ENCODE measurements at places on chromosomes 6 and 20.
A peak's percentile ranks its signal among the peaks of the same experiment; 100 is the strongest.

DNA sequence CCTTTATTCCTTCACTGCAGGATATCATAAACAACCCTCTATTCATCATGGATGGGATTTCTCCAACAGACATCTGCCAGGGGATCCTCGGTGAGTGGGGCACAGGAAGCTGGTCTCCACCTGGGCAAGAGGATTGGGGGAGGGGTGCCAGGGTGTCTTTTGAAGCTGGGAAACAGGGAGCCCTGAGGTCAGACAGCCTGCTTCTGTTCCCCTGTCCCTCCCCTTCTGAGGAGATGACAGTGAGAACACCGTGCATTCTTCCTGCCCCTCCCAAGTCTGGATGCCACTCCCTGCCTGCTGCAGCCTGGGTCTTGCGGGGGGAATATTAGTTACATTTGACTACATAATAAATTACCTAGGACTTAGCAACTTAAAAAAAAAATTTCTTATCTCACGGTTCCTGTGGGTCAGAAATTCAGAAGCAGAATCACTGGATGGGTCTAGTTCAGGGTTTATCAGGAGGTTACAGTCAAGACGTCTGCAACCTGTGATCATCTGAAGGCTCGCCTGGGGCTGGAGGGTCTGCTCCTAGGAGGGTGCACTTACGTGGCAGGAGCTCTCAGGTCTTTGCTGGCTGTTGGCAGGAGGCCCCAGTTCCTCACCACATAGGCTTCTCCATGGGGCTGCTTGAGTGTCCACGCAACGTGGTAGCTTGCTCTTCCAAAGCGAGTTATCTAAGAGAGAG lies 11.4 kb downstream of the CAPN11 start:
- DNase-seq, result no peak

DNA sequence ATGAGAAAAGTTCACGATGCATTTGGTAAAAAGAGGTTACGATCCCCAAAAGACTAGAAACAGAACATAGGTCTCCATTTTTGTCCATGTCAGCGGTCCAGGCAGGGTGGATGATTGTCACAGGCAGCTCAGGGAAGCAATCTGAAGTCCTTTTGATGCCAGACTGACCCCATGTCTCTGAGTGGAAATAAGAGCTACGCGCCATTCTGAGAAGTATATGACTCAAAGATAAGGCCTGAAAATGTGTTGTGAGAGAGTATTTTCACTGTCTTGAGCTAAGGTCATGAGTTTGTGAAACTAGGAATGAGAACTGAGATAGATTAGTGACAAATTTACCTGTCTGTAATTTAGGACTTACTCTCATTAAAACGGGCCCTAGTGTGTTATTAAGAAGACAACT lies 69.5 kb downstream of the LYRM4 start:
- DNase-seq, result peak; percentile 54

DNA sequence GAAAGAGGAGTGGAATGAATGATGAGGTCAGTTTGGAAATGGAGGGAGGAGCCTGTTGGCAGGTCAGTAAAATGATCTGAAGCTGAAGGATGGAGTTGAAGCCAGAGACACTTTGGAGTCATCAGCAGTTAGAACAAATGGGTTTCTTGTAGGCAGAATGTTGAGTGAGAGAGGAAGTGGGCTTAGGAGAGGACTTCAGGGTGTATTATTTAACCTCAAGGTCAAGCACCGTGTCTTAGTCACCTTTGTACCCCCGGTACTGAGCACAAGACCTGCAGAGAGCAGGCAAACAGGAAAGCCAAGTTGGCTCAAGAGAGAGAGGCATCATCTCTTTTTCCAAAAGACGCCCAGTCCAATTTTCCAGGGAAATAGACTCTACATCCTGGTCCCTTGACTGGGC lies 23.3 kb downstream of the C20orf173 start:
- no peak for DNase-seq

DNA sequence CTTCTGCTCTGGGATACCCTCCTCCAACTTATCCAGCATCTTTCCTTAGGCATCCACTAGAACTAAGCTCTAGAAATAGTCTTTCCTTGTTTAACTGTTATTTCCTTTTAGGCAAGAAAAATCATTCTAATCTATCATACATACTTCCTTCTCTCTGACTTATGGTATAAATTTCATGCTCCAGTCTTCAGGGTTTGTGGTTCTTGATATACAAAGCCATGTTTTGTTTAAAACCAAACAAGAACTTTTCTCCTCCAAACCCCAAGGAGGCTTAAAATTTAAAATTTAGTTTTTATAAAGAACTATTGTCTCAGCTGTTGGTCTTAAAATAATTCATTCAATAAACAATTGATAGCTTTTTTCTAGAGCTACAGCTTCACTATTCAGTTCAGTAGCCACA lies 77.2 kb downstream of the CD164 start:
- no peak for DNase-seq

- DNase-seq, result no peak
Measured at GRCh38 chr6:85945459-85946185, 302.9 kb upstream of the SYNCRIP start.

DNA sequence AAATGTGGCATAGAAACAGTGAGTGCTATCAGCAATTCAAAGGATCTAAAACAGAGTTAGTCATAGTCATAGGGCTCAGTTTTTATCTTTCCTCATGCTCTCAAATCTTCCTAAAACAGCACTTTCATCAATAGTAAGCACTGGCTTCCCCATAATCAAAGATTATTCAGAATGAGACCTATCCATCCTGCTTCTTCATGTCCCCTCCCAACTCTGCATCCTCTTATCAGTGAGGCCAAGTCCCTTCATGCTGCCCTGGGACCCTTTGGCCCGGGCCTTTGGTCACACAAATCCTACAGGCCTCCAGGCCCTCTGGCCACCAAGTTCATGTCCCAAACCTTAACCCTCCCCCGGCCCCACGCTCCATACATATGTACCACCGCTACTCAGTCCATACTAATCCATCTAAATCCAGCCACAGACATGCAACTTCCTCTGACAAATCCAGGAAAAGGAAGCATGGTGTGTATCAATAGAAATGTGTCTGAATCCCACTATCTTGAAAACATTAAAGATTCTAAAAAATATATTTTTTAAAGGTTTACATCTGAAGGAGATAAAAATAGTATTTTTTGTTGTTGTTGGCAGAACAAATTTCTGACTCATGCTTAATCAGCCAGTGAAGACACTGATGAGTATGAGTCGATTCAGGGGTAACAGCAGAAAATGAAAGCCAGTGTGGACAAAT lies 143.5 kb downstream of the PDE7B start:
- peak; percentile 90 for DNase-seq

DNA sequence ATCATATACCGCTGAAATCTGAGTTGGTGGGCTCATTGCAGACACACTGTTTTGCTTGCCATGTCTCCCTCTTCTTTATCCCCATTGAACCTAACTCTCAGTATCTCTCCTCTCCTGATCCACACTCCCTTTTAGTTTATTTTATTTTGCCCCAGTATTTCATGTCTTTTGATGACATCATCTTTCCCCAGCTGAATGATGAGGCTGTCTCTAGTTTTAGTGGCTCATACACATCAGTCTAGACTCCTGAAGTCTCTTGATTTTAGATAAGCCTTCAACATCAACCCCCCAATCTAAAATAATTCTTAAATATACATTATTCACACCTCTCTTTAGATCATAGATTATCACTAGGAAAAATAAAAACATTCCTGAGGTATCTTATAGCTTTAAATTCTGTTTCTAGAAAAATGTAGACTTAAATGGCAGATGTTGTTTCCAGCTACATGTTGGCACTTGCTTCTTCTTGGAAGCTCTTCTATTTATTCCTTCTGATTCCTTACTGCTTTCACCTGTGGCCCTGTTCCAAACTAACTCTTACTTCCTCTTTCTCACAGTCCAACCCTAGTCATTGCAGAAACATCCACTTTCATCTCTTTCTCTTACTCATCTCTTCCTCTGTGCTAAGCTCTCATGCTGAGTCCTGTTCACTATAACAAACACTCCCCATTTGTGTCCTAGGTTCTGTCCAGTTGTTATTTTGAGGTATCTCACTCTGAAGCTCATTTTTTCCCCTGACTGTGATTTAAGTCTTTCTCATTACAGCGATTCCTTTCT lies 191.9 kb upstream of the SLC35B3 start:
- DNase-seq, result peak; percentile 76

- DNase-seq, result no peak
Measured at GRCh38 chr6:111219785-111220184, 132.5 kb downstream of the SLC16A10 start.

- DNase-seq, result peak; percentile 19
Measured at GRCh38 chr20:9311132-9311531, 203.3 kb upstream of the LAMP5 start.

DNA sequence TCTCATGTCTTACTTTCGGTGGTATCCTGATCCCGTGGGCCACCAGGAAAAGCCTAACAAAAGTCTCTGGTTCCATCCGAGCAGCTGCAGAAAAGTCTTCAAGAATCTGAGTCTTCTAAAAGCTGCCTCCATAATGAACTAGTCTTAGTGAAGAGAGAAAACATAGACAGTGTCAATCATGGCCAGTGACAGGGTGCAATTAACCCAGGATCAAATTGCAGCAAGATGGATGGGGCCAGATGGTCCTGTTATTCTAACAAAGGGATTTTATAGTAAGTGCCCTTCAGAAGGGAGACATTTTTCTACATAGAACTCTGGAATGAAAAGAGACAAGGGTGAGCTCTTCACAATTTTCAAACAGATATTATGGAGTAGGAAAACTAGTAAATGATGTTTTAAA lies 281.6 kb upstream of the ZFP64 start:
- DNase-seq, result no peak

DNA sequence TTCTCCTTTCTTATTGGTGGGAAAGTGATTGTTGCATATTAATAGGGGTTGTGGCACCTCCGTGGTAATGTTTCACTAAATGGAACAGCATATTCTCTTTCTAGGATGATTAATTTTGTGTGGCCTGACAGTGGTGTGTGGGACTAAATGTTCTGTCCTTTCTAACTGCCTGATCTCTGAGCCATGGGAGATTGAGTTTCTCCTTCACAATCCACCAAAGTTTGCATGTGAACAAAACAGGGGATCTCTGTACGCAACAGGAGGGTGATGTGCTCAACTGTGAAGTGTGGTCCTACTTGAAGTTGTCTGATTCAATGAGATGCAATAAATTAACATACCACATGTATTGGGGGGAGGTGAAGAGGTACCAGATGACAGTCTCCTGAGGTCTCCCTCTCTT lies 19.3 kb downstream of the BCAS1 start:
- no peak for DNase-seq

GRCh38 chr20:54194724-54195438 lies 13.0 kb upstream of the PFDN4 start:
- peak; percentile 47 for DNase-seq

DNA sequence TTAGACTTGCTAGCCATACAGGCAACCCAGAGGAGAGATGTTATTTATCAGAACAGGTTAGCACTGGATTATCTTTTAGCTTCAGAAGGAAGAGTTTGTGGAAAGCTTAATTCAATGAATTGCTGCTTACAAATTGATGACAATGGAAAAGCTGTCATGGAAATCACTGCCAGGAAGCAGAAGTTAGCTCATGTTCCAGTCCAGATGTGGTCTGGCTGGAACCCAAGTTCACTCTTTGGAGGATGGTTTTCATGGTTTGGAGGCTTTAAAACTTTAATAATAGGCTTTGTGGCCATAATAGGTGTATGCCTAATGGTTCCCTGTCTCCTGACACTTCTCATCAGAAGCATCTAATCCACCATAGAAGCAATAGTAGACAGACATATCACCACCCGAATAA lies 699.0 kb downstream of the PHF3 start:
- DNase-seq, result peak; percentile 56

- DNase-seq, result no peak
Measured at GRCh38 chr20:51854921-51855320, 52.6 kb upstream of the SALL4 start.

DNA sequence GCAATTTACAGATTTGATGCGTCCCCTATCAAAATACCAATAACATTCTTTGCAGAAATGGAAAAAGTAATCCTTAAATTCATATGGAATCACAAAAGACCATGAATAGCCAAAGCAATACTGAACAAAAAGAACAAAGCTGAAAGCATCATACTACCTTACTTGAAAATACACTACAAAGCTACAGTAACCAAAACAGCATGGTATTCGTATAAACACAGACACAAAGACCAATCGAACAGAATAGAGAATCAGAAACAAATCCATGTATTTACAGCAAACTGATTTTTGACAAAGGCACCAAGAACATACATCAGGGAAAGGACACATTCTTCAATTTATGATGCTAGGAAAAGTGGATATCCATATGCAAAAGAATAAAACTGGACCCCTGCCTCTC lies 206.5 kb upstream of the PDE10A start:
- DNase-seq, result no peak

DNA sequence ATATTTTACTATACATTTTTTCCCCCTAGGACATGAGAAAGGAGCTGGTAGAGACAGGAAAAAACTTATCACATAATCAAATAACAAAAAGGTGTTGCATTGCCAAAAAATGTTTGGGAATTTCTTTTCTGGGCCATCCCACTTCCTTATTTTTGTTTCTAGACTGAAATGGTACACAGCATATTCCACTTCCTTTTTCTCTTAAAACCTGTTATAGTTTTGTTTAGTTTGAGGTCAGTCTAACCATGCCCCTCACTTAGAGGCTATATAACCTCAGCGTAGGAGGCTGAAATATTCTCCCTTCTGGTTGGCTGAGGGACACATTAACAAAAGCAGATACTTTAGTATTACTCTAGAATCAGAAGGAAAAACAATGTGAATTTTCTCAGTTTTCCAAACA lies 323.9 kb downstream of the GJA1 start:
- DNase-seq, result no peak

DNA sequence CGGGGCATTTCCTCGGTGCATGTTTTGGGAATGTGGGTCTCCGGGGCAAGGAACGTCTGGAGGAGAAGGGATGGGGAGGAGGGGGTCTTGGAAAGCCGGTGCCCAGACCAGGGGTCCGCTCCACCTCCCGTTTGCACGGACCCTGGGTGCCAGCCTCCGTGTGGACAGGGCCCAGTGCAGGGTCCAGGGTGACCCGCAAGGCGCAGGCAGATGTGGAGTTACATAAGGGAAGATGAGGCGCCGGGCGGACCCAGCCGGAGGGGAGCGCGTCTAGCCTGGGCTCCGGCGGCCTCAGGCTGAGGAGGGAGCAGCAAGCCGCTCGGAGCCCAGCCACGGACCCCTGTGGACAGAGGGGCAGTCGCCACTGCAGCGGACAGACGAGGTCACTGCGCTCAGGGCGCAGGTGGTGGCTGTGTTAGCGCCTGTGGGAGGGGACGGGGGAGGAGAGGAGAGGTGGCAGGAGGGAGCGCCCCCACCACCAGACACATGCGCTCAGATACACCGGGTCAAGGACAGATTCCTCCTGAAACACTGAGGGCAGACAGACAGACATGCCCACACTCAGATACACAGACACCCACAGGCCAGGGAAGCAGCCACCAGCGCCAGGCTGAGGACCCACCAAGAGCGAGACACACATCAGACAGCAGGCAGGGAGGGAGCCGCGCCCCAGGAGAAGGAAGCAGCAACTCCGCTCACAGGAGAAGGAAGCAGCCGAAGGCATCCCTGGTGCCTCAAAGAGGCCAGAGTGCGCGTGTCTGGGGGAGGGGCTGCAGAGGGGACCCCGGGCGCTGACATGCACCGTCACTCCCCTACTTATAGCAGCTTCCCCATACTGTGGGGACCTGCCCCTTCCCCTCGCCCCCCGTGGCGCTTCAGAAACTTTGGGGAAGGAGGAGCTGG lies 839 bp upstream of the HRH3 start:
- no peak for DNase-seq

- DNase-seq, result no peak
Measured at GRCh38 chr20:50784464-50784863, 10.4 kb upstream of the BCAS4 start.

GRCh38 chr6:3618642-3619041 lies 132.9 kb downstream of the PXDC1 start:
- no peak for DNase-seq
